MV-4-11 (cell line): ENCODE measurements at places on chromosomes 12 and 14.

- no peak for DNase-seq
Observed at GRCh38 chr12:6057700-6058099, 66.8 kb downstream of the VWF start.

- no peak for DNase-seq
Observed at GRCh38 chr12:75477137-75477536, 3.4 kb upstream of the GLIPR1 start.

DNA sequence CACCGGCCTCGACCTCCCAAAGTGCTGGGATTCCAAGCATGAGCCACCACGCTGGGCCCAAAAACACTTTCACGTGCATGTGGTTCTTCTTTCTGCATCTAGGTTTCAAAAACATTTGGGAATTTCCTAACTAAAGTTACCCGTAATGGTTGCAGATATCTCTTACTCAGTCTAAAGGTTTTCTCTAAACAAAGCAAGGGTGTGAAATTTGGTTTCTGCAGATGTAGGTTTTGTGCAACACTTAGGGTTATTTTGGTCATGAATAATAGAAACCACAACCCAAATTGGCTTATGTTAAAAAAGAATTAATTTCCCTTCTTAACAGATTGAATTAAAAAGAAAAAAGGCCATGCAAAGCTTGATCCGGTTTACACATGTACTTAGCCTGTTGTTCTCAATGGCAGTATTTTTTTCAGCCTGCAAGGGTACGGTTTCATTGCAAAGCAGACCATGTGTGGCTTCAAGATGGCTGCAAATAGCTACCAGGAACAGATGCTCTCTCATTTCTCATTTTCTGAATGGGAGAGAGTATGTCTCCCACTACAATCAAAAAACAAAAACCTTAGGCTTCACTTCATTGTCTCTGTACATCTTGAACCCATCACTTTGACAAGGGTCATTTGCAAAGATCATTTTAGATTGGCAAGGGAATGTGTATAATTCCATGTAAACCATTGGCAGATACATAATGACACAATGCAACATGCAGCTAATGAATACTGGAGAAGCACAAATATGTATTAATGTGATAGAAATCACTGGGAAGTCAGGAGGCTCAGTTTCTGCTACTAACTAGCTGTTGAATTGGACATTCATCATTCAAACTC, 491.2 kb upstream of the FLRT2 start:
- peak; percentile 82 for DNase-seq

DNA sequence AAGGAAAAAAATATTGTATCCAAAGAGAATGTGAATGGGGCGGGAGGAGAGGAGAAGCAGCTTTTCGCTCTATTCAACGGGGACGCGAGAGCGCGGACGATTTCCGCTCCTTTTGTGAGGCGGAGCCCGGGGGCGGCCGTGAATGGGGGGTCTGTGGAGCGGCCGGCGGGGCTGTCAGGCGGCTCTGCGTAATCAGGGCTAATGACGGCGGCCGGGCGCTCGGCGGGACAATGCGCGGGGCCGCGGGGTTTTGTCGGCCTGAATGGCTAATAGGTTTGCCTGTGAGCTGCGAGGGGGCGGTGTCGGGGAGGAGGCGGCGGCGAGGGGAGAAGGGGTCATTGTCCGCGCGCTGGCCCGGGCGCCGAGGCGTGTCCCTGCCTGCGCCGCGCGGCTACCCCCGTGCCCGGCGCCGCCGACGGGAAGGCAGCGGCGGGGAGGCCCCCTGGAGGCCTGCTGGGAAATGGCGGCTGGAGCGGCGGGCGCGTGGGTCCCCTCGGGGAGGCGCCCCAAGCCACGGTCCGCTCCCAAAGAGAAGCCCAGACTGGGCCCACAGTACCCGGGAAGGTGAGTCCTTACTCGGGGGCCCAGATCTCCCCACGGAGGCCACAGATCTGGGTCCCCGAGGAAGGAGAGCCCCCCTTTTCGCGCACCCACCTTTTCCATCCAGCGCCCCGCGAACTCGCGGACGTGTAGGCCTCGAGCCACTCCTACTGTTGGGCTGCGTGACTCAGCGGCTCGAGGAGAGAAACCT, 6.0 kb downstream of the SIX6 start:
- no peak for DNase-seq

DNA sequence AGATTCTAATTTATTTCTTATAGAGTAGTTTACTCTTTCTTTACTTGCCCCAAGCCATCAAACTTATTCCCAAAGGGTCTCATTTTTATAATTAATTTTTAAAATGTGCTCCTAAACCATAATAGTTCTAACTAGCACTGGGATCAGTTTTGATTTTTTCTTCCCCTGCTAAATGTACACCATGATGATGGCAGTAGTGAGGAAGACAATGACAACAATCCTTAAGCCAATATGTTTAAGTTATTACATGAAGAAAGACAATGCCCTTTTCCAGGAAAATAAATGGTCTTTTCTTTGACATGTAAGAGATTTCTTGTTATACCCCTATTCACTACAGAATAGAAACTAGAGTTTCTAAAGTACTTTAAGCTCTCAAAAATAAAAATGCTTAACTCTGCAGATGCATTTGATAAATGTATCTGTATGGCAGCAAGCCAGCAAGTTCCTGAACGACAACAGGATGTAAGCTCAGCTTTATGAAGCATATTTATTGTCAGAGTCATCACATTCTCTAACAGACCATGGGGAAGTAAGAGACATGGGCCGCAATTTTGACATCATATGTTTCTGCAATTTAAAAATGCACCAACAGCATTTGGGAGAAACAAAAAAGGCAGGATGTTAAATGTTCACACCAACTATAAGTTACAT, 36.0 kb upstream of the SNX6 start:
- DNase-seq: peak; percentile 58

GRCh38 chr12:50052544-50052943, 4.9 kb upstream of the ASIC1 start:
- DNase-seq: no peak

DNA sequence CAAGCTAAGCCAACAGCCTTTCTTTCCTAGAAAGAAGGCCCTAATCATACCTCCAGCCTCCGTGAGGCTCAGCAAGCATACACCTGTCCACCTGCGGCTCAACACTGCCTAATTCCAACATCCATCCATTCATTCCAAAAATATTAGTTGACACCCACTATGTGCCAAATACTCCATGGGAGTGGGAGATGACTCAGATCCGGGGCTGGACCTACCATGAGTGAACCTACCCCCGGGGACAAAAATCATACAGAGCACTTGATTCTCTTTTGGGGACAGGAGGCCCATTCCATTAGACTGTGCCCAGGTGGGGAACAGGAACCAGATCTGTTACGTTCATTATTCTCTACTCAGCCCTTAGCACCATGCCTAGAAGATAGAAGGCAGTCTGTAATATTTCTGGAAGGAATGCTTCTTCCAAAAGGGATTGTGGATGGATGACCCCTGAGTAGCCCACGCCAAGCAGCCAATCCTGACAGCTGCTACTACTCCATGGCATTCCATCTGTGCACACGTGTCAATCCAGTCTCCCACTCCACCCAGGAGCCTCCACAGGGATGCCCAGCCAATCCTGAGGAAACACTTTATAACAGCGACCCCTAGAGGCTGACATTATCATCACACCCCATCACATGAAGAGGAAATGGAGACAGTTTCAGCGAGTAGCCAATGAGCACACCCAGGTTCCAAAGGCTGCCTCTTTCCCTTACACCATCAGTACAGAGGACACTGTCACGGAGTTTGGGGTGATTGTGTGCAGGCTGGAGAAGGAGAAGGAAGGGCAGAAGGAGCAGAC, 170.7 kb downstream of the ESRRB start:
- peak; percentile 39 for DNase-seq

GRCh38 chr12:2341871-2342270, 289.1 kb downstream of the CACNA1C start:
- DNase-seq: peak; percentile 90

- no peak for DNase-seq
Observed at GRCh38 chr14:22410497-22410896, 178.5 kb downstream of the DAD1 start.

- peak; percentile 52 for DNase-seq
Observed at GRCh38 chr14:52553671-52554575, 1.3 kb downstream of the GPR137C start.

GRCh38 chr14:58395562-58395811, 243 bp upstream of the TOMM20L start:
- DNase-seq: no peak

DNA sequence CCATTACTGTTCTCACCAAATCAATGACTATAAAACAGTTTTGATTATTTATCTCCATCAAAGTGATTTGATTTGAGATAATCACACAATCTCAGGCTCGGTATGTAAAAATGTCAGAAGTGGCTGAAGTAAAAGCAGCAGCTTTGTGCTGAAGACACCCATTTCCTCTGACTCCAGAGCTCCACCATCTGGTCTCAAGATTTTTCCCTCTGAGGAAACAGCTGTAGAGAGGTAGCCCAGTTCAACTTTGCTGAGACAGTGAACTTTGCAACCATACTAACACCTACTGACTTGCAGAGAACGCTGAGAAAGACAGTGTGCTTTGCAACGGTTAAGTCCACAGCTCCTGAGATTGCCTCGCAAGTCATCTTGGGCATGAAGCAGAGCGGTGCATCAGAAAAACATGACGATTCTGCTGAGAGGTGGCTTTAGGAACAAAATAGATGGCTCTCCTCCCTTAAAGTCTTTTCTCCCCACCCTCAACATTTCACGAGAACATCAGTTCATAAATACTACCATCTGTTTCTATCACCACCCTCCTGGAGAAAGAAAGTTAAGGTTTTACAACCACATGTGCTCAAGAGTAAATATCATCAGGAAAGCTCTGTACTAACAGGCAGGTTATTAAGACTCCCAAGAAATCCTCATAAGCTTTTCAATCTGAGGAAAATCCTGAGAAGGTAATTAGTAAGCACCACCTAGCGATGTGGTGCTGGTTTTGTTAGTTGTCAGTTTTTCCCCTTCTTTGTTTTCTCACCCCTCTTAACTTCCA, 34.8 kb downstream of the HIGD1C start:
- peak; percentile 38 for DNase-seq

DNA sequence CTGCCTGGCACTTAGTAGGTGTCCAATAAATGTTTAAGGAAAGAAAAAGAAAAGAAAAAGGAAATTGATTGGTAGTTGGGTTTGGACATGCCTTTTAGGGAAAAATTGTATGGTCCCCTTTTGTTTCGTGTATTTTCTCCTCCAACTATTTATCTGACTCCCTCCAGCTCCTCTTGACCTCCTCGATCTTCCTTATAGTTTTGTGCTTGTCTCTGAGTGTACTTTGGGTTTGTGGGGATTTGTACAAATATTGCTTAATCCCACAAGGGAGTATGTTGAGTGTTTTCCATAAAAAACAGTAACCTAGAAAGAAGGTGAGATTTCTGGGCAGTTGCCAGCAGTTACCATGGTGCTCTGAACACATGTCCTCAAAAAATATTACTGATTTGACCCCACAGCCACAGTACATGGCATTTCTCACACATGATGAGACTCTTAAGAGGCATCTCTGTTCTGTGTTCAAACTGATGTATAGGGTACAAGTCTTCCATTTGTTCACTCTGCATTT, 15.7 kb downstream of the PLEKHG7 start:
- no peak for DNase-seq

DNA sequence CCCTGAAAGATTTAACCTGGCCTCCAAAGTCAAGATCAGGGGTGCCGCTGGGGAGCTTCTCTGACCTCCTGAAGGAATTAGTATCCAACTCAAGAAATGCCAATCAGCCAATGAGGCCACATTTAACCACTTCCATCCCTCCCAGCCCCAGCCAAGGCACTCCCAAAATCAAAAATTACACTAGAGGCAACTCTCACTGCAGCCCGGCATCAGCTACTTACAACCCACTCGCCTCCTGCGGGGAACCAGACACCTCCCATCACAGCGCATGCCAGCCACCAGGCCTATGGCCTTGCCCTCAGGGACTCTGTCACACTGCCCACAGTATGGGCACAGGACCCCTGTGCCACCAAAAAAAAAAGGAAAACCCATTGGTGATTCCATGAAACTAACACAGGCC, 62.3 kb upstream of the DDX11 start:
- DNase-seq: no peak

DNA sequence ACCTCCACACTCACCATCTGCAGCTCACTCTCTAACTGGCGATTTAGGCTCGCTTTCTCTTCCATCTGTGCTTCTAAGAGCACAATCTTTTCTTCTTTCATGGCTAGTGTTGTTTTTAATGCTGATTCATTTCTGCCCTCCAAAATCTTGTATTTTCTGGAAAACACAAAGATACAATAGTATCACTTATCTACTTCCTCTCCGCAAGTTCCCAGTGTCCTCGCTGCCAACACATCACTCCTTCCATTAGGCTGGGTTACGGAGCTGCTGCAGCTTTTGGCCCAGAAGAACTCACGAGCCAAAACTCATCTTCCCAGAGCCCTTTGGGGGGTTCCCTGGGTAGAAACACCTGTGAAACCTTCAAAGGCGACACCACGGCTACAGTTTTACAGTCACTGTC, 63.8 kb upstream of the GPR68 start:
- DNase-seq: no peak

DNA sequence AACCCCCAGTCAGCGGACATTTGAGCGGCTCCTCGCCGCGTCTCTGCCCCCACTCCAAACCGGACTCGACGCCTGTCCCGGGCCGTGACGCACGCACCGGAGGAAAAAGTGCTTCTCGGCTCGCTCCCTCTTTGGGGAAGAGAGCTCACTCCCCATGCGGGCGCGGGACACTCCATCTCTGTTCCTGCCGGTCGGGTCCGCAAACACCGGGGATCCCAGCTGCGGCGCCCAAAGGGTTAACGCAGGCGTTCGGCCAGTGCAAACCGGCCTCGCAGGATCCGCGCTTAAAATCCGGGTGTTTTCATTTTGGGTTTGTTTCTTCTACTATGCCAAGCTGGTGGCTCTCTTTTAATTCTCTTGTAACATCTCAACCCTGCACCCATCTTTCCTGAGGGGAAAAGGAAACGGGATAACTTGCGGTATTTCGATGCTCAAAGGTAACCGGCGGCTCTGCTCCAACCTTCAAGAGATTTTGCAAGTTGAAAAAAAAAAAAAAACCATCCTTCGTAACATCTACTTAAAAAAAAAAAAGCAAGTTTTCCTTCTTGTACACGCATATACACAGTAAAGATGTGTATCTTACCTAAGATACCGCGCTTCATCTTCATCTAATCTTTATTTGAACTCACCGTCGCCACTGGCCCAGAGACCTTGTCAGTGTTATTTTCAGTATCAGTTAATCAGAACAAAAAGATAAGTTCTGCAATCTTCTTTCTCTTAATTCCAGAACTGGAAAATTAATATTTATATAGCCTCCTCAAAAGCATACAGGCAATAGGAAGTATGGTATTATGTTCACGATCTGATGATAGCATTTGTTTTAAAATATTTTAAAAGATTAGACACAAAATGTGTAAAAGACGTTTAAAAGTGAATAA, 1.6 kb upstream of the ATP2B1 start:
- no peak for DNase-seq
